SW 1271 (cell line): ENCODE measurements at places on chromosomes 3 and 15.

DNA sequence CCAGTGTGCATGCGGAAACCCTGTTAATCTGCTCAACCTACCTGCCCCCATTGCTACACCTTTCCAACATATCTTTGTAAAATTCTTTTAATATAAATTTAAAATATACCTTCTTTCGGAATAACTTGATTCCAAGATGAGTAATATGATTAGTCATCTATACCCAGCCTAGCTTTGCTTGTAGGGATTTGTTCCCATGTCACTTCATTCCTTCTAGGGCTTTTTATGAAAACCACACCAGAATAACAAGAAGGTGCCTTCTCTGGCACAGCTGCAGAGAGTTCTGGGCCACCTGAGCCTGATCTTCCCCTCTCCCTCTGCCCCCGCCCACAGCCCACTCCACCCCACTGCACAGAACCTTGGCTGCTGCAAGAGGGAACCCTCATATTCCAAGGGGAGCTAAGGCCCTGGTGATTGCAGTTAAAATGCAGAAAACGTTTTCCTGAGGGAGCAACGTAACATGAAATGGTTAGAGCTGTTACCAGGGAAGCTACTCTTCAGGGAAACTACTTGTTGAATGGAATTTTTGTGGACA is 38.6 kb upstream of the HACD2 start:
- DNase-seq: no peak

- no peak for DNase-seq
Measured at GRCh38 chr3:189027626-189028155, 144.1 kb upstream of the TPRG1 start.

DNA sequence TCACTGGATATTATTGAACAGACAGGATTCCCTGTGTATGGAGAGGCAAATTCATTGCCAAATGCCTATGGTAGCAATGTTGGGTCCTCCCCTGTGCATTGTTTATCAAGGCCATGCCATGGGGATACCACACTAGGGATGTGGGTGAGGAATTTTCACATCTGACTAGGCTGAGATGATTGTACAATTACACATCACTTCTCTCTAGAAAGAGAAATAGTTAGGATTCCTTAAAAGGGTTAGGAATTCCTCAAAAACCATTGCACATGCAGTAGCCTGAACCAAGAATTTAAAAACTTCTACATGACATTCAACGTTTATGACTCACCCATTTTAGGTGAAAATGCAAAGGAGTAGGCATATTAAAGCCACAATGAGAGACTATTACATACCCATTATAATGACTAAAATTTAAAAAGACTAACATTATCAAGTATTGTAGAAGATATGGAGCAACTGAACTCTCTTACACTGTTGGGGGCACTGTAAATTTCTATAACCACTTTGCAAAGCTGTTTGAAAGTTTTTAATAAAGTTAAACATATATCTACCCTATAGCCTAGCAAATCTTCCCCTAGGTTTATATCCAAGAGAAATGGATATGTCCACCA is 175.9 kb downstream of the THRB start:
- DNase-seq: peak; percentile 60

GRCh38 chr3:50572158-50572557 is 2.8 kb downstream of the HEMK1 start:
- DNase-seq: no peak

DNA sequence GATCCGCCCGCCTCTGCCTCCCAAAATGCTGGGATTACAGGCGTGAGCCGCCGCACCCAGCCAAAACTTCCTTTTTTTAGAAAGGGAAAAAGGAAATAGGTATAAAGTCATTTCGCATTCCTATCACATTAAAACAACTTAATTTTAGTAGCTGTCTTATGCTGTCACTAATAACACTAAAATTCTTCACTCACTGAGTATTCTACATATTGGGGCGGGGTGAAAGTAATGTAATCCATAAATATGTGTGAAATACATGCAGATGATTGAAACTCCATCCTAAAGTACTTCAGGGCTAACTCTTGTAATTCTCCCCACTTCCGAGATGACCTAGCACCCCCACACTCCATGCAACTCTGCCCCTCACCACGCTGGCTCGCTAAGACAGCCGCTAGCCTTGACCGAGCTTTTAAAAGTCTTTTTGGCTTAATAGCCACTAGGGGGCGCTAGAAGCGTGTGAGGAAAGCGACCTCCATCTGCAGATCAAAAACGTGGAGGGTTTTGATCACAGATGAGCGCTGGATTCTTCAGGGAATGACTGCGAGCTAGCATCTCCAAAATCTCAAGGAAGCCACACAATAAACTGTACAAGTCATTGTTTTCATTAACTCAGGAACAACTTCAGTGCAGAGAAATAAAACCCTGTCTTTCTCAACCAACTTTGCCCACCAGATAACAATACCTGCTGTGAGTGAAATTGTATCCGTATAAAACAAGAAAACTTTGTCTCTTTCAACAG is 129.3 kb upstream of the IGF1R start:
- peak; percentile 38 for DNase-seq

- DNase-seq: no peak
Measured at GRCh38 chr3:171258316-171258715, 201.9 kb downstream of the TNIK start.

GRCh38 chr15:65048241-65048640 is 3.1 kb downstream of the SLC51B start:
- no peak for DNase-seq

GRCh38 chr15:95995375-95996168 is 334.9 kb upstream of the NR2F2 start:
- DNase-seq: no peak

- no peak for DNase-seq
Measured at GRCh38 chr3:16433701-16434151, 79.8 kb downstream of the RFTN1 start.

DNA sequence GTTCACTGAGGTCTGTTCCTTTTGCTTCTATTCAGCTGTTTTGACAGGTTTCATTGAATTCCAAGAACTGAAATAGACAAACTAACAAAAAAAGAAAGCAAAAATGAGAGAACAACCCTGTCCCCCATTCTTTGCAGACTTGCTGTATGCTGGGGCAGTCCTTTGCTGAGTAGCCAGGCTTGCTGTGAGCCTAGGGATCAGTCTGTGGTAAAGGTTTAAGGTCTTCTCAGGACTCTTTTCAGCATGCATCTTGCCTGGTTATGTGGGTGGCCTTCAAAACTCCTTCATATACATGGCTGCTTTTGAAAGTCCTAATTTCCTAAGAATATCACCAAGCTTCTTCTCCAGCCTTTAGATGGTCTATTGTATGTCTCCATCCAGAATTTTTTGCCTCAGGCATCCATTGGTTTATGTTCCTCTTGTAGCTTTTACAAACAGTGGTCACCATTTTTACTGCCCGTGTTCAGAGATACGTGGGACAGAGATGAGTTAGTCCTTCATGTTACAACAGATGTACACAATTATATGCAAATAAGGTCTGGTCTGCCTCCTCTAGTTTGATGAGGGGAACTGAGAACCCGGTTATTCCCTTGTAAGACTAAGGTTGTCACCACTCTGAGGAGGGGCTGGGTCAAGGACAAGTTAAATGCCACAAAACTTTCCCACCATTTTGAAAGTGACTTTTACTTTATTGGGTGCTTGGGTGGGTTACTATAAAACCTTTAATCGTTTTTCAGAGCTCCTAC is 41.4 kb downstream of the SACM1L start:
- DNase-seq: no peak

GRCh38 chr15:42092398-42093318 is 1.7 kb downstream of the PLA2G4D start:
- DNase-seq: no peak

DNA sequence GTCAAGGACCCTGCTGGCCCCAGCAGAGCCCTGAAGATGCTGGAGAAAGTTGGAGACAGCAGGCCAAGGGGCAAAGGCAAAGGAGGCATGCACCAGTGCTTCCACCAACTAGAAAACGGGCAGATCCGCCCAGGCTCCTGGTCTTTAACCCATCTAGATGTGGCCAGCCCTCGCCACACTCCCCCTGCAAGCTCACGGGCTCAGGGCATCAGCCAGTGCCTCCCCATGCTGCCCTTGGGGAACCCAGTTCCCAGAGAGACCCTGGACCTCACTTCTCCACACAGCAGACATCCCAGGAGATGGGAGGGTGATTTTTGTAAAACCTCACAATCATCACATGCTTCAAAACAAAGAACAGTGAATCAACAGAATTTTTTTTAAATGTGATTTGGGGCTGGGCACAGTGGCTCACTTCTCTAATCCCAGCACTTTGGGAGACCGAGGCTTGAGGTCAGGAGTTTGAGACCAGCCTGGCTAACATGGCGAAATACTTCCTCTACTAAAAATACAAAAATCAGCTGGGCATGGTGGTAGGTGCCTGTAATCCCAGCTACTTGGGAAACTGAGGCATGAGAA is 24.5 kb downstream of the CYFIP1 start:
- DNase-seq: no peak

DNA sequence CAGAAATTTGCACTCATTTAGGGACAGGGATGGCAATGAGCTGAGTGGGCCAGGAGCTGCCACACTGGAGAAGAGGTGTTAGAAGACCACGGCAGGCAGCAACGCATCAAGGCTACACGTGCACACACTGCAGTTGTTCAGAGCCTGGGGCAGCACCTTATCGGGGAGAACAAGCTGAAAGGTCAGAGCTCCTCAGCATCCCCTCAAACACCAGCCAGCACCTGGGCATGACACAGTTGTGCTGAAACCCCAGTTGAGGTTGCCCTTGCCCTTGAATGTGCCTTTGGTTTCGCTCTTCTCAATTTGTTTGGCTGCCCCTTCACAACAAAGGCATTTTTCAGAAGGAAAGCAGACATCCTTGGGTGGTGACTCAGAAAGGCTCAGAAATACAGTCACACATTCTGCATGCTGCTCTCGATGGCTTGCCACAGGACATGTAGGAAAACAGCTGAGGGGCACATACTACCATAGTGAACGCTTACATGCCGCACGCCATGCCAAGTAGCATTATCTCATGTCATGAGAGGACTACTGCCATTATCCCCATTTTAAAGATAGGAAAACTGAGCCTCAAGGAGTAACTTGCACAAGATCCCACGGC is 57.6 kb downstream of the ST8SIA2 start:
- no peak for DNase-seq

GRCh38 chr15:89057506-89058133 is 30.6 kb upstream of the ABHD2 start:
- peak; percentile 80 for DNase-seq

DNA sequence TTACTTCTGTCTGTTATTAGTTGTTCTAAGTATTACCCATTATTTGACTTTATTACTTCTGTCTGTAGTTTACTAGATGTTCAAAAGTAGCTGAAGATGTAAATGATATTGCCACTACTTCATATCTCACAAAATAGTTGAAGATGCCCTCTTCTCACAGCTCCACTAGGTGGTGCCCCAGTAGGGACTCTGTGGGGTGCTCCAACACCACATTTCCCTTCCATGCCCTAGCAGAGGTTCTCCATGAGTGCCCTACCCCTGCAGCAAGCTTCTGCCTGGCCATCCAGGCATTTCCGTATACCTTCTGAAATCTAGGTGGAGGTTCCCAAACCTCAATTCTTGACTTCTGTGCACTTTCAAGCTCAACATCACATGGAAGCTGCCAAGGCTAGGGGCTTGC is 80.8 kb downstream of the KCNH8 start:
- no peak for DNase-seq

- peak; percentile 9 for DNase-seq
Measured at GRCh38 chr15:79970624-79971434, at the start of gene BCL2A1. TSS of gene BCL2A1 (minus strand) at chr15:79971196. CDS start at chr15:79971119, 77 bp downstream.

DNA sequence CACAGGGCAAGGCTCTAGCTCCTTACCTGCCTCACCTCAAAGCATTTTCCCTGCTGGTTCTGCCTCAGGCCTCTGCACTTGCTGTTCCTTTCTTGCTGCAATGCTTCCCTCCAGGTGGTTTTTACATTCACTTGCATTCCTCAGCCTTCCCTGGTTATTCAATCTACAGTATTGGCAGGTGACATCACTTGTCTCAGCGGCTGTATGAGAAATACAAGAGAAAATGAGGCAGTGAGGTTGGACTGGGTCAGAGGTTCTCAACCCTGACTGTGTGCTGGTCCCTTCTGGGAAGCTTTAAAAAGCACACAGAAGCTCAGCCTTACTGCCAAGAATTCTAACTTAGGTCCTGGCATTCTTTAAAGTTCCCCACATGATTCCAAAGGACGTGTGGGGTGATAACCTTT is 26.7 kb downstream of the SIAH2 start:
- DNase-seq: no peak

- no peak for DNase-seq
Measured at GRCh38 chr3:135090020-135090717, 295.1 kb downstream of the EPHB1 start.

- DNase-seq: no peak
Measured at GRCh38 chr3:33956206-33956605, 157.8 kb downstream of the PDCD6IP start.

- no peak for DNase-seq
Measured at GRCh38 chr3:72185549-72186399, 400.8 kb upstream of the PROK2 start.

DNA sequence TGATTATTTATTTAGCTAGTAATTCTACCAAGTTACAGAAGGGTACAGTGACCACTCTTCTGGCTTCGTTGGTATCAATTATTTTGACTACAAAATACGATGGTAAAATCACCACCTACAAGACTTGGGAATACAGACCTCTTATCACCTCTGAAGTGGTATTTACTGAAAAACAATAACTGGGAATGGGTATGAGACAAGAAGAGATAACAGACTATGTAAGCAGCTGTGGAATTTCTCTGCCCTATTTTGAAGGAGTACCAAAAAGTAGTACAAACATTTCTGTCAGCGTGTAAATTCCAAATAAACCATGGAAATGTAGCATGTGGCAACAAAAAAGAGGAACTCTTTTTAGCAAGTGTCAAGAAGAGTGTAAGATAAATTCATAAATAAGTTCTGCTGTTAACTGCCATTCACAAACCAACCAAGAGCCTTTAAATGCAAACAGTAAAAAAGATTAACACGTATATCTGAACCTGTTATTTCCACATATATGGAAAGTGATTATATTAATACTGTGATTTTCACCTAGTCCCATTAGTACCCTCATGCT is 77.0 kb upstream of the SLC12A8 start:
- DNase-seq: no peak

DNA sequence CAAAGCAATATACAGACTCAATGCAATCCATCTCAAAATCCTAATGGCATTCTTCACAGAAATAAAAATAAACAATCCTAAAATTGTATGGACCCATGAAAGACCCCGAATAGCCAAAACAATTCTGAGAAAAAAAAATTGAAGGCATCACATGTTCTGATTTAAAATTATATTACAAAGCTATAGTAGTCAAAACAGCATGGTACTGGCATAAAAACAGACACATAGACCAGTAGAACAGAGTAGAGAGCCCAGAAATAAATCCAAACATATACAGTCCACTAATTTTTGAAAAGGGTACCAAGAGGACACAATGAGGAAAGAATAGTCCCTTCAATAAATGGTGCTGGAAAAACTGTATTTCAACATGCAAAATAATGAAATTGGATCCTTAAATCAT is 70.4 kb upstream of the THRB start:
- no peak for DNase-seq

- DNase-seq: no peak
Measured at GRCh38 chr15:78417754-78418630, 20.0 kb upstream of the IREB2 start.

- DNase-seq: no peak
Measured at GRCh38 chr3:181725131-181725731, 13.5 kb downstream of the SOX2 start.

- no peak for DNase-seq
Measured at GRCh38 chr15:33982516-33982915, 14.2 kb downstream of the CHRM5 start.
